OCI-M1 (cell line): ENCODE measurements at places on chromosomes 6 and 20.

- no peak for DNase-seq
These were observed 121.3 kb downstream of the KIF16B start for GRCh38 chr20:16451982-16452381.

GRCh38 chr6:157953580-157954091 lies 28.0 kb upstream of the SYNJ2 start:
- DNase-seq: no peak

DNA sequence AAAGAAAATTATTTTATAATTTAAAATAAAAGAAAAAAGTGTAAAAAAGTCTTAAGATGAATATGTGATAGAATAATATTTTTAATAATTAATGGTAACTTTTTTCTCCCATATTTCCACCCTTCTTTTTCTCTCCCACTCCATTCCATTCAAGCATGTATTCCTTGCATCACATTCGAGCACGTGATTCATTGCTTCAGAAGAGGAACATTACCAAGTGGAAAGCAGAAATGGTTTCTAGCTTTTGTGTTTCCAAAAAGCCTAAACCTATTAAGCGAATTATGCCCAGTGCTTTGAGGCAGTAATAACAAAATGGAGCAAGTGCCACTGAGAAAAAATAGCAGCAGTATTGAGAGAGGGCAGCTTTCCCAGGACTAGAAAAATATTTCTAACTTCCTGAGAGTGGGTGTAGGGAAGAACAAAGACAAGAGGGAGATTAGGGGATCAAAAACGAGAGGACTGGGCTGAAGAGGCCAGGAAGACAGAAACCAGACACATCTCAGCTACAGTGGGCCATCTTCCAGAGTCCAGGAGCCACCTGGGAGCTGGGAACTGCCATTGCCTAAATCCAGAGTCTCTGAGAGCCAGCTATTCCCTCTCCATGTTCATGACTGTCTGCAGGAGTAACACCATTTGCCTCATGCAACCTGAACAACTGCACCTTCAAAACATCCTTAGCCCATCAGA lies 15.0 kb upstream of the AKIRIN2 start:
- DNase-seq: no peak

DNA sequence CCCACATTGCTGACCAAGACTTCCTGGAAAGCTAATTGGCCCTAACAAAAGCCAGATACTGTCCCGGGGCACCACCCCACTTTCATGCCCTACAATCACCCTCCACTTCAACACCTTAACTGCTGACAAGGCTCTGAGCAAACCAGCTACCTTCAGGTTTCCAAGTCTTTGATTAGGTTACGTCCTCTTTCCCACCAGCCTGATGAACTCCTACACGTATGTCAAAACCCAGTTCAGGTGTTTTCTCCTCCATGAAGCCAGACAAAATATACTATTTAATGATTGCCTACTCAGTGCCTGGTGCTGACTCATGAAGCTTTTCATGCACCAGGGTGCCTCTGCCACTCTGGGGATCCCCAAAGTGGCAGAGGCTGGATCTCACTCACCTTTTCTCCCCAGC lies 58.6 kb downstream of the CDH22 start:
- no peak for DNase-seq

DNA sequence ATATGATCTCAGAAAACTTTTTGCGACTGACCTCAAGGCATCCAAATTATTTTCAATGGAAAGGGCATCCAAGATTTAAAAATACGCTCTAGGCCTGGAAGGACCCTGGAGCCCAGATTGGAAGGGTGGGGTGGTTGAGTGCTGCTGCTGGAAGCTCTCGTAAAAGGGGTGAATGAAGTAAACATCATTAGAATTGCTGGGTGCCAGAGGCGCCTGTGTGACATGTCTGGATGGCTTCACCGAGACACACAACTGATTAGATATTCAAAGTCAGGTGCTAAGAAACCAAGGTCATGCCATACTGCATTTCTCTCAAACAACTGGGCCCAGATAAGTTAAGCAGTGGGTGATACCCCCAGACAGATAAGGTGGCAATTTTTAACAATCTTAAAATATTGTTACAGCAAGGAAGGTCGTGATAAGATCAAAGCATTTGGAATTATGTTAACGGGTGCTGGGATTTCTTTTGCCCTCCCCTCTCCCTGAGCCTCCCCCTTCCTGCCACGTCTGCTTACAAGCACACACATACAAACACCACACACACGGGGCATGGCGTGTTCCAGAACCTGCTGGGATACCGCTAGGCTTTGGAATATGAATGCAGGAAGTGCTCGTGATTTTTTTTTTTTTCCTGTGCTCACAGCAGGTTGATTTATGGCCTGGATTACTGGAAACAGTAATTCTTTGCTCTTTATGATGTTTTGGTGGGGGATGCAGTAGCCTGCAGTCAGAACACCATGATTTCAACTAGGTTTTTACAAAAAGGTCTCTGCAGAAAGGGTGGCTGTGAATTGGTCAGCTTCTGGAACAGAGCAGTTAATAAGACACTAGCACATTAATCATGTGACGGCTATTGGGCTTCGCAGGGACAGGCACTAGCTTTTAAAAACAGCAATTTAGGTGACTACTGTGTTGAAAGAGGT lies 551.2 kb downstream of the QKI start:
- DNase-seq: no peak

- DNase-seq: no peak
These were observed 15.2 kb downstream of the NINL start for GRCh38 chr20:25570148-25570530.
